ENCODE measurements at places on chromosomes 3 and 15.

DNA sequence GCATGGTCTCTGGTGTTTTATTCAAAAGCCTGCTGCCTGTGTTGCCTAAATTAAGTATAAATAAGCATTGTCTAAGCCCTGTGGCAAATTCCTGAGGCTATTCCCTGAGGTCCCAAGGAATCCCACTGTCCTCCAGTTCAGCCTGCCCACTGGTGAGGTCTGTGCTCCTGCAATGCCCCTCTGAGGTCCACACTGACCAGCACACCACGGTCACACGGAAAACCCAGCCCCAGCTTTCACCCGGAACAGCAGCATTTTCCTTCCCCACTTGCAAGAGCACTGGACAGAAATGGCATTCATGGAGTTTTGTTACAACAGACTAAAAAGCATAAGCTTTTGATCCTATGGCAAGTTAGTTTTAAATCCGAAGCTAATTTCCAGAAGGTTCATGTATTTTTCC, 234.0 kb downstream of the KLF13 start:
- no peak for DNase-seq

DNA sequence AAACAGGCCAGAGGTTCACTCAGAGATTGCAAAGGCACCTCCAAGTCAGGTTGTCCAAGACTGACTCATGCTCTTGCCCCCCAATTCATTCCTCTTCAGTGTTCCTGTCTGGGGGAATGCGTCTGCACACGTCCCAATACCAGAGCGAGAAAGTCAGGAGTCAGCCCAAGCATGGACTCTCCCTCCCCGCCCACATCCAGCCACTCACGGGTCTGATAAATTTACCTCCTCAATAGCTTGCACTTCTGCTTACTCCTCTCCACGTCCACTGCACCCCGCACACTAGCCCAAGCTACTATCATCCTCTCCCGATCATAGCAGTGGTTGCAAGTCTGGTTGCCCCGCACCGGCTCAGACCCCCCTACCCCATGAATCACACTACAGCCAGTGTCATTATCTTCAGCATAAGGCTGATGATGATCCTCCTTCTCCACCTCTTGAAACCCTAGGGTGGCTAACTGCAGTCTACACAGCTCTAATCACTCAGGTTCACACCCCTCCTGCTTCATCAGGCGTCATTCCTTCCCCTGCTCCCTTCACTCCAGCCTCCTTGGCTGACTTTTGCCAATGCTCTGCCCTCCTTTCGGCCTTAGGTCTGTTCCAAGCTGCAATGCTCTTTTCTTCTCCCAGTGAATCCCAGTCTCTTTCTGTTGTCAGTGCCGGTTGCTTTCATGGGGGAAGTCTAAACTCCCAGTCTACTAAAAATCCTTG, 27.6 kb upstream of the MYO1E start:
- DNase-seq = no peak

DNA sequence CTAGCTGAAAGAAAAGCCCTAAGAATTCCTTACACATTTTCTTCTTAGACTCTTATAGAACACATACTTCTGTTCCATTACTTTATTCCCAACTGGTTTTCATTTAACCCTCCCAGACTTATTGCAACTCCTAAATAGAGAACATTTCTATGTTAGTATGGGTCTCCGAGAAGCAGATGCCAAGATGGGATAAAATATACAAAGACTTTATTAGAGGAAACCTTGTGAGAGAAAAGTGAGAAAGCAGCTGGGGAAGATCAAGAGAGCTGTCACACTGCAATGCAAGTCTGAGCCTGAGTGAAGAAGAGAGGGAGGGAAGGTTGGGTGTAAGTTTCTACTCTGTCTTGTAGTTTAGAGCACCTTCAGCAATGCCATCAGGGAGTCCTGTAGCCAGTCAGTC, 979.3 kb downstream of the IGSF11 start:
- no peak for DNase-seq

GRCh38 chr3:147393261-147393942, 12.9 kb downstream of the ZIC4 start:
- DNase-seq = peak; percentile 59

DNA sequence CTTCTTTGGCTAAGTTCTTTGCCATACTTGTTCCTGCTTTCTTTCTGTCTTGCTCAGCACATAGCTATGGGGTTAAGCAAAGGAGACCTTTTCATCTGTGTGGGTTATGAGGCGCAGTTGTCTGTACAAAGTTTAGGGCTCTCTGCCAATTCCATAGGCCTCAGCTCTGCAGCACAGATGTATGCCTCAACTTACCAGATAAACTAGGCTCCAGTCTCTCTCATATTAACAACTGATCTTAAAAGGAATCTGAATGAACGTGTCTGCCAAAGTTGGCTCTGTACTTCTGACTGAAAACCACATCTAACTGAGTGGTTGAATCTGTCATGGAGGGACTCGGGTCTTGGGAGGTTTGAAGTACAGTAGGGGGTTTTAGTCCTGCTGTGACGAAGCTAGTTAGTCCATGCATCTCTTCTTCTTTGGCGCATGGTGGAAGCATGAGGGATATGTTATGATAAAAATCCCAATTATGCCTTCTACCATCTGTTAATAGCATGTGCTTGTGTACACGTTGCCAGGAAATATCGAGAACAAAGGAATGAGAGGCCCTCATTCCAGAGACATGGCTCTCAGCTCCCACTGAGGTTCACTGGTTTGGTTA, 114.6 kb upstream of the TSC22D2 start:
- DNase-seq = no peak
